ENCODE measurements at places on chromosomes 16 and 17. TPM values are rescaled to one million over a fixed set of nuclear protein-coding genes. Genes with fewer than 3 reads are reported as not detected.

Gene KCNJ16
- 5.3 TPM for total RNA-seq

Gene AARSD1
- 26.8 TPM for total RNA-seq

- DNase-seq: no peak
These were observed 51.6 kb upstream of the LYRM9 start for GRCh38 chr17:27944546-27945332.

Gene ABCA6
- 3.7 TPM for total RNA-seq

GRCh38 chr17:42378359-42378958 lies 9.8 kb downstream of the STAT3 start:
- no peak for DNase-seq

Measured in occipital lobe (tissue), 3 donors.